ENCODE measurements at places on chromosomes 12 and 14.

- DNase-seq: peak; percentile 7
Measured at GRCh38 chr14:70188659-70189455, at the start of gene SLC8A3. SLC8A3 (minus strand) TSS chr14:70188951; CDS start chr14:70168422, 20,529 bp downstream.

DNA sequence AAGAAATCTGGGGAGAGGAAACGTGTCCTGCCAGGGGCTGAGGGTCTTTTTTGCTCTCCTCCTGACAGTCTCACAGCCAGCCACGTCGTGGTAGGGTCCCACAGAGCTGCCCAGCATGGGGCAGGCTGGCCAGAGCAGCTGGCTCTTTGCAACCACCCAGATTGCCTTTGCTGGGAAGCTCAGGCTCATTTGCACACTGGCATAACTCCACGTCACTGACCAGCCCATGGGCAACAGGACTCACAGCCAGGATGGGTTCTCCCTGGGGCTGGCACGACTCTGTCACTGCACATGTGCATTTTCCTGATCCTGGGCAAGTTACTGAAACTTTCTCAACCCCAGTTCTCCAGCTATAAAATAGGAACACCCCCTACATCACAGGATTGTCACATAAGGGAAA, 242.2 kb downstream of the DPF3 start:
- no peak for DNase-seq

DNA sequence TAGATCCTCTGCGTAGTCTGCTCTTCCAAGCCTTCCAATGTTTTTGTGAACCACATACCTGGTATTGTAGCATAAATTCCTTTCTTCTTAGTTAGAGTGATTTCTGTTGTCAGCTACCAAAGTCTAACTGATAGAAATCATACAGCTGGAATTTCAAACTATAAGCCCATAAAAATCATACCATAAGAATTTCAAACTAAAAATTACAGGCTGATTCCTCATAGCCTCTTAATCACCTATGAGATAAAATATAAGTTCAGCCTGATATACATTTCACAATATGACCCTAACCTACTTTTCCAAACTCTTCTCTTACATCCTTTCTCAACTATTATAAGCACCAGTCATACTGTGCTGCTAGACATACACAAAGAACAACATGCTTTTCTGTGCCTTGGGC, 64.8 kb downstream of the PTHLH start:
- DNase-seq: no peak

DNA sequence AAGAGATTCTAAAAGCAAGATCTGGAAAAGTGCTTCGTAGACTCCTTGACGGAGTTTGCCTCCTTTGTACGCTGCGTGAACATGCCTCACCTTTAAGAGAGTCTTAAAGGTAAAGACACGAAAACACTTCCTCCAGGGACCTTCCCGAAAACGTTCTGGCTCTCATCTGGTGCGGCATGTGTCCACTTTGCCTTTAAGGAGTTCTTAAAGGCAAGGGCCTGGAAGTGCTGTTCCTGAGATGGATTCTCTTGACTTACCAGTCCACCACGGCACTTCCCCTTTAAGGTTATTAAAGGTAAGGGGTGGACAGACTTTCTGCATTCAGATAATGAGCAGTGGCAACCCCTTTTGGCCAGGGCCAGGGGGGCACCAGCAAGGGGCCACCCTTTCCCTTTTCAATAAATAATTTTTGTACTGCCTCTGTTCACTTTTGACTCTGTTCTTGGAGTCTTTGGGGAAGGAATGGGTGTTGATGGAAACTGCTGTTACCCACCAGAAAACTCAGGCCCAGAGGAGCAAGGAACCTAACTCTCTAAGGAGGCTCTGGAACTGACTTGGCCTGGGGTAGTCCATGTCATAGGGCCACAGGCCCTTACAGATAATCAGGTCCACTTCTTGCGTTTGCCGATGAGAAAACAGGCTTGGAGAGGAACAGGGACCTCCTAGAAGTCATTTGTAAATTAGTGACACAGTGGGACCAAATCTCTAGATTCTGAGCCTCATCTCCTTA, 4.4 kb downstream of the REM2 start:
- no peak for DNase-seq

GRCh38 chr14:69319911-69320310, 60.0 kb downstream of the GALNT16 start:
- DNase-seq: no peak

DNA sequence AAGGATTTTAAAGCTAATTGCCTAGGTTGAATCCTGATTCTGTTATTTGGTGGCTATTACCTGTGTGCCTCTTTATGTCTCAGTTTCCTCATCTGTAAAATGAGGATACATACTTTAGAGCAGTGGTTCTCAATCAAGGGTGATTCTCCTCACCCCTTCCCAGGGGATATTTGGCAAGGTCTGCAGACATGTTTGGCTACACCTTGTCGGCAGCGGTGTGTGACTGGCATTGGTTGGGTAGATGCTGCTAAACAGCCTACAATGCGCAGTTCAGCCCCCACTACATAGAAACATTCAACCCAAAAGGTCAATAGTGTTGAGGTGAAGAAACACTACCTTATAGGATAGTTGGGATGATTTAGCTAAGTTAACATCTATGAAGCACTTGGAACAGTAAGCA, 23.4 kb downstream of the LDHB start:
- DNase-seq: no peak

DNA sequence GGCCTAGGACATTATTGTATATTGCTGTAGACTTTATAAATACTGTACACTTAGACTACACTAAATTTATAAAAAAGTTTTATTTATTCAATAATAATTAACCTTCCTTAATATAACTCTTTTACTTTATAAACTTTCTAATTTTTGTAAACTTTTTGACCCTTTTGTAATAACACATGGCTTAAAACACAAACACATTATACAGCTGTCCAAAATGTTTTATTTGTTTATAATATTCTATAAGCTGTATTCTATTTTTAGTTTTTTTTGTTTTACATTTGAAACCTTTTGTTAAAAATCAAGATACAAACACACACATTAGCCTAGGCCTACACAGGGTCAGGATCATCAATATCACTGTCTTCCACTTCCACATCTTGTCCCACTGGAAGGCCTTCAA, 190.0 kb downstream of the BMP4 start:
- no peak for DNase-seq

DNA sequence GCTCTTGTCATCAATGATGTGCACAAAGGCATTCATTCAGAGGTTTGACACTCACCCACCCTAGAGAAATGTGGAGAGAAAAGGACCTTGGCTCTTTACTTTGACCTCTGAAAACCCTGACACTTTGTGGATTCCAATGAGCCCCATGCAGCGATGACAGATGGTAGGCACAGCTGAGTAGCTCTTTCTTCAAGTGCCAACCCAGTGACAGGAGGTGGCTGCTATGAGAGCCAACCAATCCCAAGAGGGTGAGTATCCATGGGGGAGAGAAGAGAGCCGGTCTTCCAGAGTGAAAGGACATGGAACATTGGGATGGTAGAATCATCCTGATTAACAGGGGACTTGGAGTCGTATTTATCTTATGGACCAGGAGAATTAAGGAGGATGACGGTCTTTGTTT, 17.8 kb downstream of the SLC8A3 start:
- DNase-seq: no peak

GRCh38 chr12:2338991-2339431, 286.2 kb downstream of the CACNA1C start:
- no peak for DNase-seq

DNA sequence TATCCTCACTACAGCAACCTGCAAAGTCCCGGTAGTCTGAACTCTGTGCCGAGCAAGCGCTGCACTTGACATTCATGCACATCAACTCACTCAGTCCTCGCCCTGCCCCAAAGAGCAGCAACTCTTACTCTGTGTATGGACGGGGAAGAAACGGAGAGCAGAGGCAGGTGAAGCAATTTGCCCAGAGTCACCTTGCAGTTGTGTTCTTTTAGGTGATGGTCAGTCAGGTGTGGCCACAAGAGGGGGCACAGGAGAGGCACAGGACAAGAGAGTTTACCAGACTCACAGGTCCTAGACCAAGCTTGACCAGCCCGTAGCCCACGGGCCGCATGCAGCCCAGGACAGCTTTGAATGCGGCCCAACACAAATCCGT, 39.1 kb downstream of the TSPAN11 start:
- DNase-seq: no peak

DNA sequence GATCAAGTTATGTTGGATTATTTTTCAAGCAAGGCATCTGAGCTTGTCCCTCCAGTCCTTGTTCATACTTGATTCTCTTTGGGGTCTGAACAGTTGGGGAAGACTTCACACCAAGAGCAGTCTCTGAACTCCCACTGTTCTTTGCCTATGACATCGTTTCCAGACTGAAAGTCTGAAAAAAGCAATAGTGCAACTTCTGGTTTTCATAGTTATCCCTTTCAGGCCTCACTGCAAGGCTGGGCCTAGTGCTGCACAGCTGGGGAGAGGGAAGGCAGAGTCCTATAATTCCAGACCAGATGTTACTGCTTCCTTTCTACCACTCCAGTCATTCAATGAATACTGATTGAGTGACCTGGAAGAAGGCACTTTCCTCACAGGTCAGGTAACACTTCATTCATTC, 187.1 kb upstream of the CCND2 start:
- no peak for DNase-seq

DNA sequence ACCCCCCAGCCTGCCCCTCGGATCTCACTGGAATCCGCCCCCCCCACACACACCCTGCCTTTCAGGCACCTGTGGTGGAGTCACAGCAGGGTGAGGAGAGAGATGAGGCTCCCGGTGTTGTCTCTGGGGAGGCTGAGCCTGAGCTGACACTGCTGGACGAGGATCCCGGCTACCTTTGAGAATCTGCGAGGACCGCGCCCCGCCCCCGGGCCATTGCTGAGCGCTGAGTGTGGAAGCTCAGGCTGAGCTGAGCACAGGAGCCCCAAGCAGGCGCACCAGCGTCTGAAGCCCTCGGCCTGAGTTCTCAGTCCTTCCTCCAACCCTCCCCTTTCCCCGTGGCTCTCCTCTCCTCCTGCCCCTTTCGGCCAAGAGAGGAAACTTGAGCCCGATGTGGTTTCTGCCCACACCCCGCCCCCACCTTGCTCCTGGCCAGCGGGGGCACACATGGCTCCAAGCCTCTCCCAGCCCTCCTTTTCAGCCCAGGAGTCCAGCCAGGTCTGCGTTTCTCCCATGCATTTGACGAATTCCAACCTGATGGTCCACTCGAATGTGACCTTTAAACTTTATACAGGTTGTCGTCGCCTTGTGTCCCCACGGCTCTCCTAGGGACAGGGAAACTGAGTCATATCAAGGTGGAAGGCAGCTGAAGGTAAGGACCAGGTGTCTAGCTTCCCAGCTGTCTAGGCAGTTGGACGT, at the start of gene NFE2:
Gene NFE2 (minus strand): TSS at position 284 of the 696 bp plus-strand sequence. CDS start 5,767 bp downstream, outside the sequence.
- no peak for DNase-seq

DNA sequence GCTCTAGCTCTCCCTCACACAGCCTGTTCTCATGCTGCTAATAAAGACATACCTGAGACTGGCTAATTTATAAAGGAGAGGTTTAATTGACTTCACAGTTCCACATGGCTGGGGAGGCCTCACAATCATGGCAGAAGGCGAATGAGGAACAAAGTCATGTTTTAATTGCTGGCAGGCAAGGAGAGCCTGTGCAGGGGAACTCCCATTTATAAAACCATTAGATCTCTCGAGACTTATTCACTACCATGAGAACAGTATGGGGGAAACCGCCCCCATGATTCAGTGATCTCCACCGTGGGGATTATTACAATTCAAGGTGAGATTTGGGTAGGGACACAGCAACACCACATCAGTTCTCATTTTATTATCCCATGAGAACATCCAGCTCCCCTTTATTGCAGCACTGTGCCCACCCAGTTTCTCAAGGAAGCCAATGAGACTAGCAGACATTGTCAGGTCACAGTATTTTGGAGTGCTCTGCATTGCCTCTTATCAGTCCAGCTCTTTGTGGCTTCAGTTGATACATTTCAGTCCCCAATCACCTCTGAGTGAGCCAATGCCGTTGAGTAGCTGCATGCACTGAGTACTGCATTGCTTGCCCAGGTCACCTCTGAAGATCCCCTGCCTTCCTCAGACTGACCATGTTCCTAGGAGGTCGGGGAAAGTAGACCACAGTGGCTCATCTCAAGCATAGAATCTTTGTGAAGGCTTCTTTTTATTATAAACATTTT, 131.2 kb downstream of the CRADD start:
- DNase-seq: no peak

GRCh38 chr14:54622192-54622958, 55.4 kb downstream of the SAMD4A start:
- DNase-seq: peak; percentile 15

DNA sequence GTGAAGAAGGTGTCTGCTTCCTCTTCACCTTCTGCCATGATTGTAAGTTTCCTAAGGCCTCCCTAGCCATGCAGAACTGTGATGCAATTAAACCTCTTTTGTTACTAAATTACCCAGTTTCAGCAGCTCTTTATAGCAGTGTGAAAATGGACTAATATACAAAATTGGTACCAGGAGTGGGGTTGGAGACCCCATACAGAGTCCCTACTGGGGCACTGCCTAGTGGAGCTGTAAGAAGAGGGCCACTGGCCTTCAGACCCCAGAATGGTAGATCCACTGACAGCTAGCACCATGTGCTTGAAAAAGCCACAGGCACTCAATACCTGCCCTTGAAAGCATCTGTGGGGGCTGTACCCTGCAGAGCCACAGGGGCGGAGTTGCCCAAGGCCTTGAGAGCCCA, 44.8 kb upstream of the CRADD start:
- no peak for DNase-seq

DNA sequence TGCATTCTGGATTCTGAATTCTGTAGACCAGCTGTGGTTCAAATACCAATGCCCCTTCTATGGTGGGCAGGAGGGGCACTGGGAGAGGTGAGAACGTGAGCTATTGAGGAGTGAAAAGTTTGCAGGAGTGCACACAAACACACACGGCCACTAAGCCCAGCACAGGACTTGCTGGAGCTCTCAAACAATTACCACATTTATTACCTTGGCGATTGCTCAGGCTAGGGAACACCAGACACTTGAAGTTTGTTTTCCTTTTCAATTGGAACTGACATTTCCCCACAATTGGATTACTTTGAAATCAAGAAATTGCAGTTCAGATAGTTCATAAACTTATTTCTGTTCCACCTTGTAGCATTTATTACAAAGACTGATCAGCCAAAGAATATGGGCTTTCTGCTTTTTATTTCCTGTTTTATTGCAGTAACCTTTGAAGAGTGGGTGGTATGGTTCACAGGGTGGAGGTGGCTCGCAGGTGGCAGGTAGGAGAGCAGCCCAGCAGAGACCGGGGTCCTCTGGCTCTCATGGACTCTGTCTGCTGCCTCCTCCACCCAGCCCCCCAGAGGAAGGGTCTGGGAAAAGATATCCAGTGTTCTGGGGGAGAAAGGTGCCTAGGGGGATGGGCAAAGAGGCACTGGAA, 429.8 kb upstream of the CCDC196 start:
- DNase-seq: no peak

DNA sequence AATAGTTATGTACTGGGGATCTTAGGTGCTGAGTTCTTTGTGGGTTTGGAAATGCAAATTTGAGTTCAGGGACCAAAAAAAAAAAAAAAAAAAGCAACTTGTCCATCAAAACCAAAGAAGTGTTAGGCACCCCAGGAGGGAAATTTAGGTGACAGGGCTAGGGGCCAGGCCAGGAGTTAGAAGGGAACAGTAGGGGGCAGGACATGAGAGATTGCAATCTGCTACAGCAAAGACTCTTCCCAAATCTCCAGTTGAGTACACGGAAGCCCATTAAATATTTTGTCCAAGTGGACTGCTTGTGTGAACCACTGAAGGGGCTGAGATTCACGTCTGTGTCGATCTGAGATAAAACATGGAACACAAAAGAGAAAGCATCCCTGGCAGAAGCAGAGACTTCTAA, 52.8 kb downstream of the TSPAN19 start:
- DNase-seq: no peak

- DNase-seq: no peak
Measured at GRCh38 chr12:89327486-89328094, 24.7 kb downstream of the DUSP6 start.

Measured in stimulated activated CD4-positive, alpha-beta T cell treated with anti-CD3 and anti-CD28 coated beads, Interleukin-1b, Interleukin-23, amount 100 ng/mL, for 4 hours (primary cell).